ENCODE measurements at places on chromosomes 7 and 10.

DNA sequence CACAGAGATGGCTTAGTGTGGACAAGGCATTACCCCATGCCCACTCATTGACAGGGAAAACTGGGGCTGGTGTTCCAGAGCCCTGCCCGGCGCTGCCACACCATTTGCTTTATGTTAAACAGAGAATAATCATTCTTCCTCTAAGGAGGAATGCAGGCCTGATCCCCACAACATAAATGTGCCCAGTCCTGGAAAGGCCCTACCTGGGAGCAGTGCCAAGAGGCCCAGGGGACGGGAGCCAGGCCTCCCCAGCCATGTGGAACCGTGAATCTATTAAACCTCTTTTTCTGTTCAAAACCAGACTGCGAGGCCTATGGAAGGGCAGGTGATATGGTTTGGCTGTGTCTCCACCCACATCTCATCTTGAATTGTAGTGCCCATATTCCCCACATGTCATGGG lies 264.1 kb downstream of the GRID1 start:
- DNase-seq: peak; percentile 17

GRCh38 chr7:41835976-41836530 lies 133.2 kb upstream of the INHBA start:
- no peak for DNase-seq

DNA sequence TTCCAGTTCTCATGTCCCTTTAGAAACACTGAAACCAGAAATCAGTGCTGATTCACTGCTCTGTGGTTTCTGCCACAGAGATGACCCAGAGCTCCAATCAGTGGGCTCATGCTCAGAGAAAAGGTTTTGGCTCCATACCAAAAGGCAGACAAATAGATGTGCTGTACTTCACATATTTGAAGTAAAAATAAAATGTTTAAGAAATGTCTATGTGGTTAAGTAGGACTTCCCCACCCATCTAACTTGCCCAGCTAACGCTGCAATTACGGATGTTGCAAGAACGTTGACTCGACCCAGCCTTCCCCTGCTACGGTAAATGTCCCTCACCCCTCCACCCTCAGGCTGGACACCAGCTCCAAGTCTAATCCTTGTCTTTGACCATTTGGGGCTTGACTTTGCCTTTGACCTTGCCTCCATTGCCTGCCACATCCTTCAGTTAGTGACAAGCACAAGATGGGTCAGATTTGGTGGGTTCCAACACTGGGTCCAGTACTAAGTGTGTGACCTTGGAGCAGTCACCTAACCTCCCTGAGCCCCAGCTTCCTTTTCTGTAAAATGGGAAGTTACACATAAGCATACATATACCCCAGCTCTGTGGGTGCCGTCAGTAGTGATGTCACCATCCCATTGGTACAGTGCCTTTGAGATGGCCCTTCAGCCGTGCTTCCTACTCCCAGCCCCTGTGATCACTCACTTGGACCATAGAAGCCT lies 95.8 kb downstream of the CHST15 start:
- DNase-seq: peak; percentile 50

DNA sequence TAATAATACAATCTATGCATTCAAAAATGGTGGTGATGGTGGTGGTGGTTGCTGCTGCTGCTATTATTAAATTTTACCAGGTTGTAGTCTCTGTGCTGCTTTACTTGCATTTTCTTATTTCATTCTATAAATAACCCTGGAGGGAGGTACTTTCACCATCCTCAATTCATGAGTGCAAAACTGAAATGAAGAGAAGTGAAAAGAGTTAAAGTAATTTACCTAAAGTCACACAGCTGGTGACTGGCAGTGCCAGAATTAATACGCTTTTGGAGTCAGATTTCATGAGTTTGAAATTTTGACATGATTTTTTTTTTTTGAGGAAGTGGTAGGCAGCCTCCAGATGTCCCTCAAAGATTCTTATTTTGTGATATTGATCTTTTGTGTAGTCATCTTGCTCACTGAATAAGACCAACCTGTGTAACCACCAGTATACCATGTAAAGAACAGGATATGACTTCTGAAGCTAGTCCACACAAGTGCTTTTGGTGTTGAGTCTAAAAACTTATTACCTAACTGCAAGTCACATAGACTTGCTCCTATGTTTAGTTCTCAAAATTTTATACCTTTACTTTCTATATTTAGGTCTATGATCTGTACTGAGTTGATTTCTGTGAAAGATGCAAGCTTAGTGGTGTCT lies 218.8 kb downstream of the ZWINT start:
- no peak for DNase-seq

- no peak for DNase-seq
These were observed 11.8 kb downstream of the MRC1 start for GRCh38 chr10:17820943-17821342.

DNA sequence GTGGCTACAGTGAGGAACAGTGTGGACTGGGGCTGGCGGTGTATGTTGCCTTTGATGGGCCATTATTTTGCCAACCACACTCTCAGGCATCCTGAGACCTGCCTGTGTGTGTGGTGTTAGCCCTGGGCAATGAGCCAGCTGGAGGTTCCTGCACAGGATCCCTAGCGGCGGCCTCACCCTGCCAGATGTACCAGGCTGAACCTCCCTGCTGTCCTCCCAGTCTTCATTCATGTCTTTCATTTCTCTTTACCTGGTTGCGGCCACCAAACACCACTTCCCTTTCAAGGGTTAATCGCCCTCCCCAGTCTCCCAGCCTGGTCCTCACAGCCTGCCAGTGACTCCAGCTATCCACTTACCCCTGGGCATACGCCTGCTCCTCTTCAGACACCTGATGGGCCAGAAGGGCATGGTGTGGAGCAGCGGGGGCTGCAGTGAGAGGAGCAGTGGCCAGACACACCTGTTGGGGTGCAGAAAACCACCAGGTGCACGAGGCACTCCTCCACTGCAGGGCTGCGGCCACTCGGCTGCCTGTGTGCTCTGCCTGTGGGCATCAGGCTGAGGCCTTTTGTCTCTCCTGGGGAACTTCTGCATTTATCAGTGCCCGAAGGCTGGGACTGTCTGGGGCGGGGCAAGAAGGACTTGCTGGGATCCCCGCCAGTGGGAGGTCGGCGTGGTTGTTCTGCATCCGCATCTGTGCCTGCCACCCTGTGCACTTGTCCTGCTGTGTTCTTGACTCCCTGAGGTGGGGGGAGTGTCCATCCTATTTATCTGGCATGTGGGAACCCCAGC lies 111.6 kb downstream of the ARHGAP22 start:
- DNase-seq: no peak

DNA sequence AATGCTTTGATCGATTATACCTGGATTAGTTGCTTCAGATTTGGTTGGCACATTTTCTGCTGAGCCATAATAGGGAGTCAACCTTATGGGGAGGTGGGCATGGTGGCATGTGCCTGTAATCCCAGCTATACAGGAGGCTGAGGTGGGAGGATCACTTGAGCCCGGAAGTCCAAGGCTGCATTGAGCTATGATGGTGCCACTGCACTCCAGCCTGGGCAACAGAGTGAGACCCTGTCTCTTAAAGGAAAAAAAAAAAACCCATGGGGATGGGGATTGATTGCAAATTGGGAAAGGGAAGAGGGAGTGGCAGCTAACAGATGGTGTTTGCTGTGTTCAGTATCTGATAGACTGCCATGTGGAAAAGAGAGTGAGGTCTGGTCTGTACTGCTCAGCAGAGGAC lies 11.1 kb downstream of the STK17A start:
- no peak for DNase-seq

DNA sequence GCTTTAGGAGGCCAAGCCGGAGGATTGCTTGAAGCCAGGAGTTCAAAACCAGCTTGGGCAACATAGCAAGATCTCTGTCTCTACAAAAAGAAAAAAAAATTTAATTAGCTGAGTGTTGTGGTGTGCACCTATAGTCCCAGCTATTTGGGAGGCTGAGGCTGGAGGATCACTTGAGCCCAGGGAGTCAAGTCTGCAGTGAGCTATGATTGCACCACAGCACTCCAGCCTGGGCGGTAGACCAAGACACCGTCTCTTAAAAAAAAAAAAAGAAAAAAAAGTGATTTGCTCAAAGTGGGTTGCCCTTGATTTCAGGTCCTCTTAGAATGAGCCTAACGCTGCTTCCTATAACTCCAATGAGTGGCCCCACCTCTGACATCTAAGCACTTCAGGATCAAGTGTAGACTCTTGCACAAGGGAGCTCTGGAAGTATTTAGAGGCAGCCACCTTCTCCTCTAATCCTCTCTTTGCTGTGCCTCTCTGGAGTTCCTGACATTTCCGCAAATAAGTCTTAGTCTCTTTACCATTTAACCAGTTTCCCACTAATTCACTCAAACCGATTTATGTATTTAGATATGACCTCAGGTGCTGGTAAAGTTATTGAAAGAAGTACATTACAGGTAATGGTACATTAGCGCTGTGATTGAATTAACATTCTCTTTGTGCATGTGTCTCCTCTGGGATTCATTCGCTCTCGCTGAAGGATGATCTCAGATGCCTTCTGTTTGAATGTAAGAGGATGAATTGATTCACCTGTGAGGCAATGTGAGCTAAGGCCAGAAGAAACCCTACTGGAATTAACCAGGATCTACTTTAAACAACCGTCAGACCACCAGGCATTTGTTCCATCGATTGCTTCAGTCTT lies 60.8 kb upstream of the CELF2 start:
- no peak for DNase-seq

DNA sequence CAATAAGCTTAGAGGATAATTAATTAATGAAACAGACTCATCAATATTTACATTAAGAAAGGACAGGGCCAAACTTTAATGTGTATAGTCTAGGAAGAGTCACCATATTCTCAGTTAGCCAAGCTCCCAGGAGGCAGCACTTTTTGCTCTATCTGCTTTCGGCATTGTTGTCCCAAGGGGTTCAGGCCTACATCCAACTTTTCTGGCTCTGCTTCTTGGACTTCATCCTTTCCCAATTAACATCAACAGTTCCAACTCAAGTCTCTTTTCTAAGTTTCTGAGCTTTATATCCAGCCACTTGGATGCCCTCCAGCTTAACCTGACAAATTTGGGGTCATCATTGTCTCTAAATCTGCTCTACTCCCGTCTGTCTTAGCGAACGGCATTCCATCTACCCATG lies 42.8 kb downstream of the GLI3 start:
- DNase-seq: no peak

DNA sequence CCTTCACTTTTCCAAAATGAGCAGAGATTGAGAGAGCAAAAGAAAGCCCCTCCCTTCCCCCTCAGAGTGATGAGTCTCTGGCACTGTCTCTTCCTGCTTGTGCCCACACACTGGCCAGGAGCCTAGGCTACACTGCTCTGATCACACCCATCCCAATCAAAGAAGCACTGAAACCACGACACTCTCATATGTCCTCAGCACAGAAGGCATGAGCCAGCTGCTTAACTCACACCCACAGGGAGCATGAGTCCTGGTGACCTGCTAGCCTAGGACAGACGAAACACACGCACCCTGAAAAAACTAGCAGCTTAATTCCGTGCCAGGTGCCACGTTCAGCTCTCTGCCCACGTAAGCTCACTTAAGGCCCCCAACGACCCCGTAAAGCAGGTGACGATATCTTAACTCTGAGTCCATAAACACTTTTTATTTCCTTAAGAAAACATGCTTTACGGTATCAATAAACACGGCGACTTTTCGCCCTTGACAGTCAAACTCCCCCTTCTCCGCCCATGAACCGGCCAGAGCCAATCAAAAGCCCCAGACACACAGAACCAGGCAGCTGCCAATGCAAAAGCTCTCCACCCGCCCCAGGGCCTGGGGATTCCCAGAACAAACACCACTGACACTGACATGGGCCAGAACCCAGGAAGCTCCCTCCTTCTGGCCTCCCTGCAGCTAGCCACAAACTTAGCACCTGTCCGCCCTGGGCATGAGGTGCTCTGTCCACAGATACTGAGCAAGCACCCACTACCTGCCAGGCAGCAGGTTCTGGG lies 69.0 kb downstream of the TNRC18 start:
- no peak for DNase-seq

- DNase-seq: no peak
These were observed 161.2 kb downstream of the JCAD start for GRCh38 chr10:29897999-29898716.

DNA sequence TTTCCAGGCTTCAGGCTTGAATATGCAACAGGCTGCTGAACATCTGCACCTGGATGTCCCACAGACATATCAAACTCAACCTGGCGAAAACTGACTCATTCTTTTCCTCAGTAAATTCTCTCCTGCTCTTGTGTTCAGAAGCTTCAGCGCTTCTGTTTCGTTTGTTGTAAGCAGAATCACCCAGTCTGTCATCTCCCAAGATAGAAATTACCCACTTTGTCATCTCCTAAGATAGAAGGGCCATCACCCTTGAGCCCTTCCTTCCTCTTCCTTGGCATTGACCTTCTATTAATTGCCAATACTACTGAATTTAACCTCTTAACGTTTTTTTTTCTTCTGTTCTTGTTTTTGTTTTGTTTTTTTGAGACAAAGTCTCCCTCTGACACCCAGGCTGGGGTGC lies 59.7 kb downstream of the CPED1 start:
- DNase-seq: no peak

DNA sequence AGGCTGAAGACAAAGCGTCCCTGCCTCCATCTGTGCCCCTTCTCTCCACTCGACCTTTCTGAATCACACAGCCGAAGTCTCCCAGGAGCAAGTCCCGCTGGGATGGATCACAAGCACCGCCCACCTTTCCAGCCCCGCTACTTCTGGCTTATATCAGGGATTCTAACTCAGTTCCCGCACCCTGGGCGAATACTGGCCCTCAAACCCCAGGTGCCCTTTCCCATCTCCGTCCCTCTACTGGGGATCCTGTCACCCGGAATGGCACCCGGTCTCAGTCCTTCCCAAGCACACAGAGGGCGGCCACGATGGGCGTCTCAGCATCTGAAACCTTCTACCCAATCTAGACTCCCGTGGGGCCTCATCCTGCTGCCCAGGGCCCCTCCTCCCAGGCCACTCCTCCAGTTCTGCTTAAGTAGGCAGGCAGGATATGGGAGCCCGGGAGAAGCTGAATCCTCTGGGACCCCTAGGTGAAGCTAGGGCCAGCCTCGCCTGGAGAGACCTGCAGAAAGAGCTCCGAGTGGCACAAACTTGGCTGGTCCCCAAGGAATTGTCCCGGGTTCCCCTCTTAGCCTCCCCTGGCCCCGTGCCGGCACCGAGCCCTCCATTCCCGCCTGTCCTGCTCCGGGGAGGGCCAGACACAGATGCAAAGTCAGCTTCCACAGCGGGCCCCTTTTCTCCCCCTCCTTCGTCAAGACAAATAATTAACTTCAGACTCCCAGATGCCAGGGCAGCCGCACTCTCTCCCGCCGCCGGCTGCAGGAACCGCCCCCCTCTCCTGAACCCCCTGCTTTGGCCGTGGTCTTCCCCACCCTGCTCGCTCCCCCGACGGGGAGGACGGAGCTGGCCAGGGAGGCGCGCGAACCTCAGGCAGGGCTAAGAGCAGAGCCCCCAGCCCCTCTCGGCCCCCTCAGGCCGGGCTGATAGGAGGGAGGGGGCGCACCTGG lies 612 bp downstream of the KCP start:
- DNase-seq: peak; percentile 49

GRCh38 chr7:90723233-90723632 lies 127.1 kb downstream of the CDK14 start:
- no peak for DNase-seq
